ENCODE measurements at places on chromosomes 4 and X. TPM values are rescaled to one million over a fixed set of nuclear protein-coding genes. Genes with fewer than 3 reads are reported as not detected.

The MAP7D2 gene
- 2.7 TPM for total RNA-seq

The ZBED1 gene
- 40.2 TPM for total RNA-seq

- DNase-seq = no peak
Measured at GRCh38 chr4:4734425-4734824, 125.0 kb upstream of the MSX1 start.

DNA sequence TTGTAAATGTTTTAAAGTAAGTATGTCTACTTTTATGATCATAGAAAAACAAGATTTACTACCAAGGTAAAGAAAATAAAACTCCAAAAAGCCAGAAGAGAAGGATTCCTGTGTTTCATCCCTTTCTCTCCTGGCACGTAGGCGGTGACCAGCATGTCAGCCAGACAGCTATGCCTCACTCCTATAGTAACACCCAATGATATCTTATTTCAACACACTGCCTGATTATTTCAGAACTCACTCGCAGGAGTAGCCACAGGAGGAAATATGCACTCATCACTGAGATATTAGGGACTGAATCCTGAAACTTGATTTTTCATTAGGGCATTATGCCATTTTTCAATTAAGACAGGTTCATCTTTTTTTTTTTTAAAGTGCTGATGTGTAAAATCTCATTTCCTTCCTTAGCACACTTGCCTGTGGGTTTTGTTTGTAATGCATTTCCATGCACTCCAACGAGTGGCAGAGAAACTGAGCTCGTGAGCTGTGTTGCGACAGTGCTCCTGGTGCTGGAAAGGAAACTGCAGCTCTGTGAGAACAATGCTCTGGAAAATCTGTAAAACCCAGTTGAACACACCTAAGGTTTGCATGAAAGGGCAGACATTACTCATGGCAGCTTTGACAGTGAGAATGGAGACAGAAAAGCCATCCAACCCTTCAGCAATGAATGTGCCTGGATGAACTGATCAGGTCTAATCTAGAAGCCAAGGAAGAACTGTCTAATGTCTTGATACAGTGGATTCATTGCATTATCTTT is 18.2 kb downstream of the RAI2 start:
- peak; percentile 3 for DNase-seq

GRCh38 chr4:187798385-187798784 is 197.2 kb upstream of the ZFP42 start:
- no peak for DNase-seq

The DMP1 gene
- total RNA-seq = 0.13 TPM

GRCh38 chrX:75746891-75747639 is 38.0 kb downstream of the MAGEE2 start:
- DNase-seq = peak; percentile 37

GRCh38 chr4:148634476-148634875 is 192.3 kb upstream of the NR3C2 start:
- DNase-seq = no peak

- no peak for DNase-seq
Measured at GRCh38 chrX:19810802-19811201, 76.6 kb downstream of the SH3KBP1 start.

DNA sequence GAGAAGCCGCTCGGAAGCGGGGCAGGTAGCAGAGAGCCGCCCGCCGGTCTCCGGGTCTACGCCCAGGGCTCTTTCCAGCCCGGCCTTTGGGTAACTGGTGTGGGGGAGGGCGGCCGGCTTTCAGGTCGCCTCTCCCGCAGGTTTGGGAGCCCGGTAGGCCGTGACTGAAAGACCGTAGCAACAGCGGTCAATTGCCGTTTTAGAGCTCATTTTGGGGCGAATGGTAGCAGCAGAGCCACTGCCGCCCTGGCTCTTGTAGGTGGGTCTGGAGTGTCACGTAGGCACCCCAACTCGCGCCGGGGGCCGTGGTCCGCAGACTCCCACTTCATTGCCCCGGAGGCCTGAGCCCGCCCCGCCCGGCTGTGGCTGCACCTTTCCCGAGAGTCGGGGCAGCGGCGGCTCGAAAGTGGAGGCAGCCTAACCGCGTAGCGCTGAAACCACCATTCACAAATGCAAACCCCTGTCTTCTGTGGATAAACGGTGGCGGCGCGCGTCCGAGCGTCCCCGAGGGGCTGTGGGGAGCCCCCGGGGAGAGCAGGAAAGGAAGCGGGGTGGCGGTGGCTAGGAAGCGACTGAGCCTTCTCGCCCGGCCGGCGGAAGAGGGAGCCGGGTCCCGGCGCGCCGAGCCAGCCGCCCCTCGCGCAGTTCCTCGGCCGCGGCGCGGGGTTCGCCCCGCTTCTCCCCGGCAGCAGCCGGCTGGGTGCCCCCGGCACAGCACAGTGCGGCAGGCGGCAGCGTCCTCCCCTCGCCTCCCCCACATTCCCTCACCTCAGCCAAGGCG is 2185.1 kb upstream of the TENM3 start:
- peak; percentile 54 for DNase-seq
